ENCODE measurements at places on chromosomes 2 and 18.

DNA sequence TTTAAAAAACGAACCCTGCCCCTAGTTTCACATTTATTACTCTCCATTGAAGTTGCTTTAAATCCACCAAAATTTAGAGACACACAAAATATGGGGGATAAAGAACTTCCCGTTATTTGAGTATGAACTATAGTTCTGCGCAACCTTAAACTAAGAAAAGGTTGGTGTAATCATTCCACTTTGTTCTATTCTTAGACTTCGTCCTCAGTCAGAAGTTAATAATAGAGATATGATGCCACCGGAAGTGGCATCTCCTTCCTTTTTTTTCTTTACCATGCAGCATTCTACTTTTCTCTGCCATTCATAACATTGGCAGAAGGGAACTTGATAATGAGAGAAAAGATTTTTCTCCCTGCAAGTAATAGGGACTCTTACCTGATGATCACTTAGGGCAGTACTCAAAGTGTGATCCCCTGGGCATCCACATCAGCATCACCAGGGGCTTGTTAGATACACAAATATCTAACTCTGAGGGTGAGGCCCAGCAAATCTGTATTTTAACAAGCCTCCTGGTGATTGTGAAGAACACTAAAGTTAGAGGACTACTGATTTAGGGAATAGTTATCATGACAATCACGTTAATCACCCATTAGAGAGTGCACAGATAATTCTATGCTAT lies 147.7 kb upstream of the DTNA start:
- ATAC-seq: no peak

DNA sequence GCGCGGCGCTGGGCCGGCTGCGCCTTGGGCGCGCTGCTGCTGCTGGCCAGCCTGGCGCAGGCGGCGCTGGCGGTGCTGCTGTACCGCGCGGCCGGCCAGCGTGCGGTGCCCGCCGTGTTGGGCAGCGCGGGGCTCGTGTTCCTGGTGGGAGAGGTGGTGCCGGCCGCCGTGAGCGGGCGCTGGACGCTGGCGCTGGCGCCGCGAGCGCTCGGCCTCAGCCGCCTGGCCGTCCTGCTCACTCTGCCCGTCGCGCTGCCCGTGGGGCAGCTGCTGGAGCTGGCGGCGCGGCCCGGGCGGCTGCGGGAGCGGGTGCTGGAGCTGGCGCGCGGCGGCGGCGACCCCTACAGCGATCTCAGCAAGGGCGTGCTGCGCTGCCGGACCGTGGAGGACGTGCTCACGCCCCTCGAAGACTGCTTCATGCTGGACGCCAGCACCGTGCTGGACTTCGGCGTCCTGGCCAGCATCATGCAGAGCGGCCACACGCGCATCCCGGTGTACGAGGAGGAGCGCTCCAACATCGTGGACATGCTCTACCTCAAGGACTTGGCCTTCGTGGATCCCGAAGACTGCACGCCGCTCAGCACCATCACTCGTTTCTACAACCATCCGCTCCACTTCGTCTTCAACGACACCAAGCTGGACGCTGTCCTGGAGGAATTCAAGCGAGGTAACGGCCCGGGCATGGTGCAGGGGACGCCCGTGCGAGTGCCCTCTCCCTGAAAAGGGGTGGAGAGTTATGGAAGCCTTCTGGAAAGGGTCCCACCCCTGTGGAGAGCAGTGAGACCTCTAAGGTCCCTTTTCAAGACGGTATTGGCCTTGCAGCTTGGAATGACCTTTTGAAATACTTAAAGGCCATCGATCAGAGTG lies 1.0 kb downstream of the CNNM3 start:
- no peak for ATAC-seq

DNA sequence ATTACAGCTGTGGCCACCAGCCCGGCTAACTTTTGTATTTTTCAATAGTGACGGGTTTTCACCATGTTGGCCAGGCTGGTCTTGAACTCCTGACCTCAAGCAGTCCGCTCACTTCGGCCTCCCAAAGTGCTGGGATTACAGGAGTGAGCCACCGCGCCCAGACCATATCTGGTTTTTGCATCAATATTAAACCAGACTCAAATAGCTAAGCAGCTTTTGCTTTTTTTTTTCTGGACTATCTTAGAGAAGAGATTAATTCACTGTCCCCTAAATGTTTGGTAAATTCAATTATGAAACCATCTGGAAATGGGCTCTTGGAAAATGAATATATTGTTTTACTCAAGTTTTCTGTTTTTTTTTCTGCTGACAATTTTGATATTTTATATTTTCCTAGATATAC lies 183.7 kb downstream of the DOK6 start:
- no peak for ATAC-seq

DNA sequence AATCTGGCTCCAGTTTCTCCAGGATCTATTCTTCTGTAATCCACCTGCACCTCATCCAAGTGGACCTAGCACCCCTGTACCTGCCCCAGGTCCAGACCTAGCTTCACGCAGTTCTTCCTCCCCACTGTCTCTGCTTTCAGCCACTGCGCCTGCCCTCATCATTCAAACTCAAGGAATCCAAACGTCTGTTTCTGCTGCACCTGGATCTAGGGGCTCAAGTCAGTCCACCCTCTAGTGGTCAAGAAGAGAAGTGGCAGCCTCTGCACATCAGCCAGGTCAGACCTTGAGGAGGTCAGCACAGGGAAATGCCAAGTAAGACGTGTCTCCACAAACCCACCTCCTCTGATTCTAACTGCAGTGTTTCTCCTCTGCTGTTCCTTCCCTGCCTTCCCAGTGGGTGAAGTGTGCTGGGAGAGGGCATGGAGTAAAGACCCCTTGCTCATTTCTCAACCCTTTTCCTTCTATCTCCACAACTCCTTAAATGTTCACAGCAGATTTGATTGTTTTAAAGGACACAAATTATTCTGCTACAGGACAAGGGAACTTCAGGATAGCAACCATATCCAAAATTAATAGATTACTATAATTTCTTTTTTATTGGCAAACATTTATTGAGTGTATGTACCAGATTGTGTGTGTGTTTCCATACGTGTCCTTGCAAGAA lies 8.6 kb upstream of the RNF152 start:
- ATAC-seq: peak; percentile 83

DNA sequence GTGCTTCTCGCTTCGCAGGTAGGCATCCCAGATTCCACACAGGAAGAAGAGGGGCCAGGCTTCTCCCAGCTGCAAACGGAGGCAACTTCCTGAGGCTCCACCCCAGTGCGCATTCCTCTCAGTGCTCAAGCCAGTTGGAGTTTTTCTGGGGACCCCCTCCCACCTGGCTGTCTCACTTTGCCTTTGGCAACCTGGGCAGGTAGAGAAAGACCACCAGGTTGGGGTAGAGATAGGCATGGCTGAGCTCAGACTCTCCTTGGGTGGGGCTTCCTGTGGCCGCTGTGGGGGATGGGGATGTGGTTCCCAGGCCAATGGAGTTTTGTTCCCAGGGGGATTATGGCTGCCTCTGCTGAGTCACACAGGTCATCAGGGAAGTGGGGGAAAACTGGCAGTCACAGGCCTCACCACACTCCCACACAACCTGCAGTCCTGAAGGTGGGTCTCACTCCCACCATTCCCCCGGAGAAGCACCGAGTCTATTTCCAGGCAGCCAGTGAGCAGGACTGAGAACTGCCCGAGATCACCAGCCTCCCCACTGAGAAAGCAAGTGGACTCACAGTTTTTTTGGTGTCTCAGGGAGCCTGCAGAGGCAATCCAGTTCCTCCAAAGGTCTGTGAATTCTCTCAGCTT lies 38.1 kb downstream of the SLC39A10 start:
- ATAC-seq: no peak

DNA sequence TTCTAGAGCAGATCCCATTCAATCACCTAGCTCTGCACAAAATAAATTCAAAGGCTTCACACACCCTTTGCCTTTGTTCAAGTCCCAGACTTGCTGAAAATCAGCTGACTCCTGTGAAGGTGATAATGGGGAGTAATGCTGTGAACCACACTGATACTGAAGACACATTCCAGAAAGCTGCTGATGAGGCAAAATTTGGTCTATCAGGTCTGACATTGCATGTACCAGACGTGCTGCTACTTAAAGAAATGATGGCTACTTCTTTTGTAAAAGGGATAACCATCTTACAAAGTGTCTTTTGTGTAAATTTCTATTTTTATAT lies 7.8 kb upstream of the CTIF start:
- no peak for ATAC-seq

DNA sequence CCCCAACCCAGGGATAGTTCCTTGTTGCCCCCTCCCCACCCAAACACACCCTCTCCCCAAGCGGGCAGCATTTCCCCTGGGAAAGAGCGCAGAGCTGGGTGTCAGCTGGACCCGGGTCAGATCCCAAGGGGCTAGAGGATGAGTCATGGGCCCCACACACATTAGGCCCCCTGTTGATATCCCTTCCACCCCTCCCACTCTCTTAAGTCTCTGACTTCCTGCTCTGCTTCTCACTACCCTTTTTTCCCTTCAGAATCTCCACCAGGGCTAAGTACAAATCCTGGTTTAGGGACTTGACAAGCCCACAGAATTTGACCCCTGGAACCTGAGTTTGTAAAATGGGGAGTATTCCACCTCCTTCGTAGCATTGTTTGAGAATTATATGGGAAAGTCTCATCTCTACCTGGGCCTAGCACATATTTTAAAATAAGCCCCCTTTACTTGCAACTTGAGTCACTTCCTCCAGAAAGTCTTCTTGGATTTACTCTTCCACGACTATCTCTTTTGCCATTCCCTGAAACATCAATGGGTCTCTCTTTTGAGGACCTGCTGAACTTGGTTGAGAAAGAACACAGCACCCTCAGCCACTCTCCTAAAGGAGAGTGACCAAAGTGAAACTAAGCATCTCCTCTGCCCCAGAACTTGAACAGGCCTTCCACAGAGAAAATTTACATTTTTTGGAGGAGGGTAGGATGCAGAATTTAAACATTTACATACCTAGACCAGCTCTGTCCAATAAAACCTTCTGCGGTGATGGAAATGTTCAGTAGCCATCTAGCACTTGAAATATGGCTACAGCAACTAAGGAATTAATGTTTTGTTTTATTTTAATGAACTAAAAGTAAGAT lies 4.7 kb downstream of the RTKN start:
- no peak for ATAC-seq

DNA sequence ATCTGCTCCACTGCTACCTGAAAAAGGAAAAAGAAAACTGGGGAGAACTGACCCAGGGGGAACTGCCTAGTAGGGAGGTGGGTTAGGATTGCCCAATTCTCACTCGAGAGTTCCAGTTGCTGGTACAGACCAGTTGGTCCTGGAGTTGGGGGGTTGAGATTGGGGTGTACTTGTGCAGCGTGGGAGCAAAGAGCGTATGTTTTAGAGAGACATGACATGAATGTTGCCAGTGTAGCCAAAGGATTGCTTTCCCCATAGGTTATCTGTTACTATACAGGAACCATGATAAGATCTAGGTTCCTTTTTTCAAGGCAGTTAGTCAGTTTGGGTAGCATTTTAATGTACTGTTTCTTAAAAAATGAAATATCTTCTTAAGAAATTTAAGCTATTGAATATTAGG lies 68.6 kb downstream of the APLF start:
- no peak for ATAC-seq

- no peak for ATAC-seq
These were observed 135.3 kb downstream of the ACKR3 start for GRCh38 chr2:236704887-236705286.

GRCh38 chr2:150607390-150607811 lies 119.9 kb upstream of the RND3 start:
- ATAC-seq: no peak

GRCh38 chr2:6924101-6924923 lies 7.1 kb downstream of the RNF144A start:
- ATAC-seq: no peak

Measured in activated T-helper 17 cell treated with anti-CD3 and anti-CD28 coated beads, Interleukin-2, amount 50 U/mL, for 72 hours (primary cell).